ENCODE measurements at places on chromosomes 1 and 21.
A peak's percentile ranks its signal among the peaks of the same experiment; 100 is the strongest.

- no peak for DNase-seq
Observed at GRCh38 chr1:17068789-17069188, 15.0 kb upstream of the SDHB start.

GRCh38 chr1:48789903-48790302 lies 13.2 kb upstream of the BEND5 start:
- no peak for DNase-seq

GRCh38 chr1:198116069-198116468 lies 40.7 kb upstream of the NEK7 start:
- no peak for DNase-seq

DNA sequence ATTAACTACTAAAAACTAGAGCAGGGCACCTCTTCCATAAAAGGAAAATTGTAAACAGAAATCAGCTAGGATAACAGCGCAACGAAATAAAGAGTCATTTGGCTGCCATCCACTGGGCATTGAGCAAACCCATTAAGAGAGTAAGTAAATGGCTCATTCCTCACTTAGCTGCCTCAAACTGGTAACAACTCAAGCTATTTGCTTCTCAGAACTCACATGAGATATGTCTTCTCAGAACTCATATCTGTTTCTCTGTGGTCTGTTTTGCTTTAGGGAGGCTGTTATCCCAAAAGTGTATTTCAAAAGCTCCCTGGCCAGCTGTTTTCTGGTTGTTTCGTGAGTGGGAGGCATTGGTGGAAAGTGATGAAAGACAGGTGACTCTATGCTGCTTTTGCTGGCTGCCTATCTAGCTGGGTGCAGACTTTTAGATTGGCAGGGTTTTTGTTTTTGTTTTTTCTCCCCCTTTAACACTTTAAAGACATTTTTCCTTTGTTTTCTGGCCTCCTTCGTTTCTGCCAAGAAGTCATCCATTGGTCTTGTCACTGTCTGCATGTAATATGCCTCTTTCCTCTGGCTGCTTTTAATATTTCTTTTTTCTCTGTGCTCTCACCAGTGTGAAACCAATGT lies 269.2 kb upstream of the RGS18 start:
- no peak for DNase-seq

GRCh38 chr1:173934440-173934839 lies 17.3 kb upstream of the SERPINC1 start:
- DNase-seq, result no peak

GRCh38 chr1:55965981-55966461 lies 613.3 kb downstream of the PLPP3 start:
- no peak for DNase-seq

DNA sequence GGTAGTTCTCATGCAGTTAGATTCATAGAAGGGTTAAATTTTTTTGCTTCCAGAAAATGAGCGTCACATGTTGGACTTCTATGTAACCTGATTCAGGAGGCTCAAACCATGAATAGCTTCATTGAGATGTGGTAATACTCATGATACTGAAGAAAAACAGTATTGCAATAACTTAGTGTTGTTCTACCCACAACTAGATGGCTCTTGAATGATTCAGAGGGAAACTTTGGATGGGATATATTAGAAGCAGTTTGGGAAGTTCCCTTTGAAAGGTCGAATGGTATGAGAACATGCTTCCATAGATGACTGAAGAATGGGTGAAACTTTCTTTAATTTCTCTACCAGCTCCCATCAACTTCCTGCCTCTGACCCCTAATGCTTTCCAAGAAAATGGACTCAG lies 211.7 kb upstream of the PTGFR start:
- no peak for DNase-seq

- DNase-seq, result no peak
Observed at GRCh38 chr1:6298940-6299465, 38.1 kb upstream of the GPR153 start.

GRCh38 chr1:47031059-47031458 lies 7.6 kb downstream of the CYP4X1 start:
- DNase-seq, result no peak

DNA sequence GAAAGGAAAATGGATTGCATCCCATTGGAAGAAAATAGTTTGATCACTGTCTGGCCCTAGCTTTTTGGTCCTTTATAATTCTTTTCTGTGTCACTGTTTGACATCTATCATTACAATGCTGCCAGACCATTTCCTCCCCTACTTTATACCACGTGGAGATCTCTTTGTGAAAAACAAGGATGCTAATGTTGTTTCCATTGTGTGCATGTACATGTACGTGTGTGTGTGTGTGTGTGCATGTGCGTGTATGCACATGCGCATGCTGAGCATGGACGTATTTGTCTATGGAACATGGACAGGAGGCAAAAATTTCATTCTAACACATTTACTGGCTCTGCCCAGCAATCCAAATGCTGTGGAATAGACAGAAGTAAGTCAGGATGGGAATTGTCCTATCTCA lies 153.1 kb upstream of the PLXNA2 start:
- DNase-seq, result no peak

DNA sequence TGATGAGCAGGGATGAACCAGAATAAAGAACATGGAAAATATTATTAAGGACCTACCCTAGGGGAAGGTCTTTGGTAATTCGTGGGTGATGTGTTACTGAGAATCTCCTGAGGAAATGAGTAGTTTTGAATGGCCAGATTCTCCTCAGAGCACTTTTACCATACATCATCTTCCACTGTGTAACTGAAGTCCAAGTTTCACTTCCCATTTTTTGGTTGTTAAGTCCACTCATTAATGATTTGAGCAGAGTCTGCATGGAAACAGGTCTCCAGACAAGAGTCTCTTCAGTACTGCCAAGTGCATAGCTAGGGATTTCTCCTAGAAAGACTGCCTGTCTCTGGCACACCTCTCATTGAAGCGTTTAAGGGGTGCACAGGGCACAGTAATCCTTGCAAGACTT lies 48.7 kb upstream of the PCP4 start:
- DNase-seq, result no peak

DNA sequence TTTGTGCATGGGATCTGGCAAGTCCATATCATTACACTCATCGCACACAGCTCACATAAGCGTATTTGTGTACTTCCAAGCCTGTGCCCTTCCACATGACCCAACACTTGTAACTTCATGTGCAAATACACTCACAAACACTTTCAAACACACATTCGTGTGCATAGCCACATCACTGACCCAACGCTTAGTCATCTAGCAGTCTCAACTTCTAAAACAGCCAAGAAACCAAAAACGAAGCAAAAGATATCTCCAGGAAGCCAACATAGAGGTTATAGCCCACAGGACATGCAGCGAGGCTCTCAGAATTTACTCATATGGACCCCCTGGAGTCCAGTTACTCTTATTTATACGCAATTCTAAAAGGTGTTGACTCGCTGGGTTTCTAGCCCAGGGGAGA lies 10.9 kb upstream of the GOLT1A start:
- no peak for DNase-seq

DNA sequence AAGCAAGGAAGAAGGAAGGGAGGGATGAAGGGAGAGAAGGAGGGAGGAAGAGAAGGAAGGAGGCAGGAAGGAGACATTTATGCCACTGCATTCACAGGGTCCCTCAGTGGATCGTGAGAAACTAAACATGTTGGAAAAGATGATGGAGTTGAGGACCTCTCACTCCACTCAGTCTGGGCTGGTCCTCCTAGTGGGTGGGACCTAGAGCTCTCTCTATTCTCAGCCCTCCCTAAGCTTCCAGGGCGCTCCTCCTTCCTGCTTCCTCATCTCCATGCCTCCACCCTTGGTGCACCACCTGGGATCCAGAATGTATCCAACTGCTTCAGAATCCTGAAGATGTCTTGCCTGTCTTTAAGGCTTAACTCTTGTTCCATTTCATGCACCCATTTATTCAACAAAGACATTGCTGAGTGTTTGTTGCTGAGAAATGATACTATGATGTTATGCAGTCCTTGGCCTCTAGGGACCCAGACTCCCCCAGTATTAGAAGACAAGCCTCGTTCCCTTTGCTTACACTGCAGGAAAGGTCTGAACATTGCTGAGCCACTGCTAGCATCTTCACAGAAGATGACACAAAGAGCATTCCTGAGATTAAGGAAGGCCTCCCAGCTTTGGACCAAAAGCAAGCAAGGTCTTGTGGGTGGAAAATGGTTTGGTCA lies 88.5 kb downstream of the BEND5 start:
- no peak for DNase-seq

- DNase-seq, result no peak
Observed at GRCh38 chr1:198892065-198892464, 253.2 kb downstream of the PTPRC start.

DNA sequence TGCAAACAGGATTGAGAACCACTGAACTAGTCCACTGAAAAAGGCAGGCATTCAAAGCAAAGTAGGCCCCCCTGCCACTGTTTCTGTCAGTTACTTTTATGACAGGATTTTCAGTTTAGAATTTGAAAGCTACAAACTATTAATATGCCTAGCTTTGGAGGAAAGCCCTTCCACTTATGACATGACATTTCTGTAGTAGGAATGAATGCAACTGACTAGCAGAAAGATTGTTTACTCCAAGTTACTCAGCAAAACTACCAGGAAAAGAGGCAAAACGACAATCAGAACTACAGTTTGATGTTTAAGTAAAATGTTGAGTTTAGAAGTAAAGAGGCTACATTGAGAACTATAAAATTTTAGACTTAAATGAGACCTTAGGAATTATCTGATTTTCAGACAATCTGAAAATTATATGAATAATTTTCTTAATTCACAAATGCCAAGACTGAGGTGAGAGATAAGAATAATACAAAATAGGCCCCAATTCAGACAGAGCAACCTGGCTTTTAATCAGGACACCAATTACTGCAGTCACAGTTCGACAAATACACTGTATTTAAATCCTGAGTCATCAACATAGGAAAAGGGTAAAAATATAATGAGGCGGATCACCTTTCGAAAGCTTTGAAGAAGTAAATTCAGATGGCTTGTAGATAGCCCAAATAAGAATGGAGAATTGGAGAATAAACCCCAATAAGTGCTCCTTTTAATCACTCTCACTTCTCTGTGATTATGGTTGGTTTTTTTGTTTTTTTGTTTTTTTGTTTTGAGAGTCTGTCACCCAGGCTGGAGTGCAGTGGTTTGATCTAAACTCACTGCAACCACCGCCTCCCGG lies 2.2 kb downstream of the PRKAB2 start:
- no peak for DNase-seq

GRCh38 chr1:174957829-174958228 lies 41.9 kb upstream of the CACYBP start:
- DNase-seq, result no peak

DNA sequence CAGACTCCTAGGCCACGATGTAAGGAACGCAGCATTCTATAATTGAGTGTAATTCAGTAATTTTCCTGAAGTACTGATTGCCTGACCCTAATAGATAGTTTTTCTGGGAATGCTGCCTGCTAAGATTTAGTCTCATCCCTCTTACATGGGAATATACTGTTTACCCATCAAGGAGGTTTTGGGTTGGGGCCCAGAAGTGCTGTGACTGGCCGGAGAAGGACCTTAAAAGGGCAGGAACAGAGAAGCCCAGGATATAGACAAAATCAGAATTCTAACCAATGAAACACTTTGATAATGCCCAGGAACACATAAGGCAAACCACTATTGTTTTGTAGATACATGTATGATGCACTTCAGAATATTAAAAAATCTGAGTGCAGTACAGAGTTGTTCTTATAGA lies 111.6 kb downstream of the RGS2 start:
- DNase-seq, result no peak

DNA sequence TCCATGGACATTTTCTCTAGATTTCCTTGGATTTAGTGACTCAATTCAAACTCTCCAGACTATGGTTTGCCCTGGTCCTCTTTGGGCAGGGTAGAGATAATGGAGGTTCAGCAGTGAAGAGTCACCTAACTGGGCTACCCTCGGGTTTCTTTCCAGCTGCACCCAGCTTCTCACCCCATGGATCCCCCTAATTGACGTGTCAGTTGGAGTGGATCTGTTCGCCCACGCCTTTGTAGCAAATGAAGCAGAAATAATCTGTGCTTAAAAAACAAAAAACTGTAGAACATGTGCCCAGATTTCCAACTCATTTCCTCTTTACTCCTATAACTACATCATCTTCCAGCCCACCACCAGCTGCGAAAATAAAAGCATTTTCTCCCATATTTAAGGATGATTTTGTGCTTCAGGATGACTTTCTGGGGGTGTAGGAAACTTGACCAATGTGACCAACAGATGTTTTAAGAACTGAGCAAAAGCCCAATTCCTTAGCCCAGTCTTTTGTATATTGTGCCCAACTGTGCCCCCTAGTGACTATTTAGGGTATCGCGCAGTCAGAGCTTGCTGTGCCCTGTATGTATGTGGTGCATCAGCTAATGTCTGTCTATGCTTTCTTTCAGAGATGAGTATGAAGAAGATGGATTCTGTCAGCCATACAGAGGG lies 66.5 kb upstream of the UBE2U start:
- peak; percentile 39 for DNase-seq

DNA sequence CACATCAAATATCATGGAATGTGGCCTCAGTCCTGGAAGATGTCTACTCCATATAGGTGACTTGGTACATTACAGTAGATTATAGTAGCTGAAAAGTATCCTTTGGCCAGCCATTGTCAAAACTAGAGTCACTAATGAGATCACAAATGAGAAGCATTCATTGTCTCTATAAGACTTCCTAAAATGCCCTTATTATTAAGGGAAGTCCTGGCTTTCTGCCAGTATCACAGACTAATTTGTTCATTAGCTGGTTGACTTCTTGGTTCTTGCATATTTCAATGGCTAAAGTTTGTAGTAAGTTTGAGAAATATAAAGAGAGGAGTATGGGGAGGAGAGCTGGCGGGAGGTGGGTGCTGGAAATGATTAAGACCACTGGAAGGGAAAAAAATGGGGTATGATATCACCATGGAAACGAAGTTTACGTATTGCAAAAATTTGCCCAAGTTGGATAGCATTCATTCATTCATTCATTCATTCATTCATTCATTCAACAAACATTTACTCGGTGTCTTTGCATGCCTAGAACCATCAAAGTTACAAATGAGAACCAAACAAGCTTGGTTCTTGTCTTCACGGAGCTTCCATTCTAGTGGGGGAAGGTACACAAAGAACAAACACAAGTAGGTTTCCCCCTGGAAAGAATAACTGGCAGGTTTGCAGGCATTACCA lies 11.7 kb upstream of the B3GALNT2 start:
- DNase-seq, result no peak

- no peak for DNase-seq
Observed at GRCh38 chr1:171251042-171251951, 3.0 kb downstream of the FMO1 start.

- DNase-seq, result no peak
Observed at GRCh38 chr1:82091729-82092128, 291.0 kb downstream of the ADGRL2 start.

- DNase-seq, result no peak
Observed at GRCh38 chr1:111880881-111881837, 108.3 kb downstream of the KCND3 start.

- no peak for DNase-seq
Observed at GRCh38 chr1:198253668-198254067, 96.9 kb downstream of the NEK7 start.

GRCh38 chr1:116680752-116681151 lies 13.2 kb upstream of the IGSF3 start:
- no peak for DNase-seq

Data from stimulated activated CD8-positive, alpha-beta memory T cell treated with anti-CD3 and anti-CD28 coated beads, Interleukin-4, amount 100 ng/mL, for 1 hour (primary cell).